ENCODE measurements at places on chromosomes 12 and 14.

DNA sequence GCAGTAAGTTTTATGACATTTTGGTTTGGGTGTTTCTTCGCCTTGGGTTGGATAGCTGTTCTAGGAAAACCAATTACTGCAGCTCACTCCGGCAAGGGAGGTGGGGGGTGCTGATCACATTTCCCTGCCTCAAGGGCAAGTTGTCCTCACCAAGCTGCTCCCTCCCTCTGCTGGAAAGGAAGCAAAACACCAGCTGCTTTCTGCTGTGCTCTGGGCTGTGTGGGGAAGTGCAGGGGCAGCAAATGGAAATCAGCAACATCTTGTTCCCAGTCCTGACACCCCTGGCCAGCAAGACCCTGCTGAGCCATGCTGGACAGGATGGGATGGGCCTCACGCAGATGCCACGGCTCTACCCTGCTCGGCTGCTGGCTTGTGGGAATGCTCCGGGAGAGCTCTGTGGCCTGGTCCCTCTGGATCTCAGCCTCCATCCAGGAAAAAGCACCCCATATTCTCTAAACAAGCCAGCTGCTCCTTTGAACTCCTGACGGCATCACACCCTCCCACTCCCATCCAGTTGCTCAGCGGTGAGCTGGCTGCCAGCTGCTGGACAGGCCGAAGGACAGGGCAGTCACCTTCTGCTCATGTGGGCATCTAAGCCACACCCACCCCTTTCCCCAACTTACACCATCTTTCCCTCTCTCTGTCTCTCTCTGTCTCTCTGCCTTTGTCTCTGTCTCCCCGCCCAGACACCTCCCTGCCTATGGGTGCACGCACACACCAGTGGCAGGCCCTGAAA, 52.4 kb upstream of the EIF5 start:
- peak; percentile 84 for DNase-seq

- DNase-seq: no peak
Measured at GRCh38 chr14:103127861-103128598, 4.8 kb downstream of the TNFAIP2 start.

DNA sequence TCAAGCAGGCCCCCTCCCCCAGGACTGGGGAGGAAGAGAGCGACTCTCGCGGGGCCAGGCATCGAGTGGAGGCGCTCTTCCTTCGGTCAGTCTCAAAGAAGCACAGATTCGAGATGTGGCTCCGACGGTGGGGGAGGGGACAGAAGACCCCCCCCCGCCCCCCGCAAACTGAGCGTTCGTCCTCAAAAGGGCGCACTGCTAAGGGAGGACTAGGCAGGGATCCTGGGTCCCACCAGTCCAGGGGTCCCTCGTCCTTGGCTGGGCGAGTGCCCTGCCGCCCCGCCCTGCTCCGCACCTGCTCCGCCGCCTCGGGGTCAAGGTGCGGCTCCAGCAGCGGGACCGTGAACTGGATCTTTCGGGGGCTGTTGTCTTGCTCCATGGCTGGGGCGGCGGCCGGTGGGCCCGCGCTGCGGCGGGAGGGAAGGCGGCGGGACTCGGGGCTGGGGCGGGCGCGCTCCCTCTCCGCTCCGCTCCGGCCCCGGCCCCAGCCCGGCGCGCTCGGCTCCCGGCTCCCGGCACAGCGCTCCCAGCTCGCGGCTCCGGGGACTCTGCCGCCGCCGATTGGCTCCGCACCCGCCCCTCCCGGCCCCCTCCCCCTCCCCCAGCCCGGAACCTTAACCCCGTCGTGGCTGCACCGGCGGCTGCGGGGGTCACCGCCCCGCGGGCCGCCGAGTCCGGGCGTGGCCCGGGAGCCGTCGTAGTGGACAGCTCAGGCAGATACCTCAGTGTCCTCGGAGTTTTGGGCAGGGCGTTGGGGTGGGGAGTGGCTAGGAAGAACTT, at the start of gene PPP1R1A:
TSS of gene PPP1R1A (minus strand) at position 550 of the 780 bp plus-strand sequence. CDS start at position 379, 171 bp downstream.
- DNase-seq: no peak

DNA sequence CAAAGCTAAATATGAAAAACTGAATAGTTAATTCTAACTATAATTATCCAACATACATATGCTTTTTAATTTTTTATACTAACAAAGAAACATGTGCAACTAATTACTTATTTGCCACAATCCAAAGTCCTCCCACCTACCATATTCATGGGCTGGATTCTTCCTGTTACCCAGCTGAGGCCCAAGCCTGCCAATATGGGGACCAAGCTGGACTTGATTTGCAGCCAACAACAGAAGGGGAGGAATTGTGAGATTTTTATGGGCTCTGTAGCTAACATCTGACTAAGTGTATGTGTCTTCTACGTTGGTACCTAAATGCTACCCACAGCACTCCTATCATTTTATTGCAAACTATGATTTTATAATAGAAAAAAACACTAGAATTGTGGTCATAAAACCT, 13.1 kb upstream of the ANKS1B start:
- no peak for DNase-seq

DNA sequence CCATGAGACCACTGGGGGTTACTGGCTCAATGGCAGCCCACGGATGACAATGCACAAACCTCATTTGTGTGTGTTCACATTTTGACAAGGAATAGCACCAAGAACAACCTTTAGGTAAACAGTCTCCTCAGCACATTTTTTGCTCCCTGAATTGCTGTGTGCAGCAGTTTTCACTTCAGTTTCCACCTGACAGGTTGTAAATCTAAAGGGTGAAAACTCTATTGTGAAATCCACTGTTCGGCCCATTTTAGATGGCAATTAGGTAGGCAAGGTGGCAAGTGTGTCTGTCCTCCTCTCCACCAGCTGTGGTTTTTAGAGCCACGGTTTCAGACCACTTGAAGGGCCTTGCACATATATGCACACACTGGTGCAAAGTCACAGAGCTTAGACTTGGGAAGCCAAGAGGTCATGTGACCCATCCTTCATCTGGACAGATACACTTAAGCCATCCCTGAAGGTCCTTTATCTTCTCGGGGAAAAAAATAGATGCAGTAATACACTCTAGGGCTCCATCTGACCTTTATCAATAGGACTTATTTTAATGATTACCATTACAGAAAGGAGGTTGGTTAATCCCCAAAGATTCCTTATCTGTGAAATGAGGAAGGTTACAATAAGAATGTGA, 23.2 kb downstream of the HAL start:
- no peak for DNase-seq

- no peak for DNase-seq
Measured at GRCh38 chr12:1761857-1762256, 58.5 kb upstream of the LRTM2 start.

- no peak for DNase-seq
Measured at GRCh38 chr12:49294086-49294803, 702 bp upstream of the PRPH start.

DNA sequence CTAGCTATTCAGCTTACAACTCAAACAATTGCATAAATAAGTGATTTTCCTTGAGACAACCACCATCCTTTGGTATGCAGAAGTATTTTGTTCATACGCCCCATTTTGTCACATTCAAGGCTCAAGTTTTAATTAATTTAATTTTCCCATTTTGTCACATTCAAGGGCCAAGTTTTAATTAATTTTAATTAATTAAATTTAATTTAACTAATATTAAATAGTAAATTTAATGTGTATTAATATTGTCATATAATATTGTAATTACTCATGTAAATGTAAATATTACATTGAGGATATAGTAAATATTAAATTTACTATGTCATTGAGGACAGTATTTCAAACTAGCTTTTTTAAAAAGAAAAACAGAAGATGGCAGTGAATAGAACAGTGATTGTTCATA, 216.8 kb upstream of the GARIN2 start:
- no peak for DNase-seq

DNA sequence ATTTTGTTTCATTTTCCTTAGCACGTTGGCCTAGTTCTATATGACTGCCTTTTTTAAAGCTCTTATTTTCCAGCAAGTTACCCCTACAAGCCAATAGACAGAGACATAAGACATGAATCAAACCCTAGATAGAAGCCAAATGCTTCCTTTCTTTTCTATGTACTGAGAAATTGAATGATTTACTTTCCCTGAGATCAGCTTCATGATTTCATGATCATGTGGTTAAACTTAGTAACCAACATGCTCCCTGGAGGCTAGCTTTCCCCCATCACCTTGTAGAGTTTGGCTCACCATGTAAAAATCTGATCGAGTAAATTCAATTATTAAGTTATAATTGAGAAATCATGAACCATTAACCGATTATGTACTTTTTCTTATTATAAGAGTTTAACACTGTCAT, 148.1 kb upstream of the LRIG3 start:
- no peak for DNase-seq

DNA sequence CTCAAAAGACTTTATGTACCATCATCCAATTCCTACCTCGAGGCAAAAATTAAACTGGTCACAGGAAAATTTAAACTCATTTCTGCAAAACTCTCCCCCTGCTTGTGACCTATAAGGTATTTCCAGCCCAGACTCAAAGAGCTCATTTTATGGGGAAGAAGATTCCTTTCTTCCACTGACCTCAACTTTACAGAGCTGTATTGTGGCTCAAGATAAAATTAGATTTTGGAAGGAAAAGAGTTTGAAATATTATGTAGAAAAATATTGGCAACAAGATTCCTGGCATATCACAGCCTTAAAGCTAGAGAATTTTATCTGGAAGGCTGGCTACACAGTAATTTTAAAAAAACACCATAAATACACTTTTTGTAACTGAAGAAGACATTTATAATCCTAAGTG, 91.7 kb downstream of the STXBP6 start:
- no peak for DNase-seq

DNA sequence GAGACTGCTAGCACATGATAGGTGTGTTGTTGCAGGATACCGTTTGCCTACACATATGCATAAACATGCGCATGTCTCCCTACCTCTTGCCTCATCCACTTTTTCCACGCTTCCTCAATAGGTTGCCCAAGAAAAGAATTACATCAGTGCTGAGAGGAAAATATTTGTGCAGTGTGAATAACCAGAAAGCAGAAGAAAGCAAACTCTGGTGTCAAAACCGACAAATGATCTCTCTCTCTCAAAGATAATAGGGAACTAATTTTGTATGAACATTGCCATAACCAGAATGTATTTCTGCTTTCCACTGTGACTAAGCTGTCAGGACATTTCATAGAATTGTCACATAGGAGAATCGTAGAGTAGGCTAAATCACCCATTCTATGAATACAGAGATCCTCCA, 1.3 kb downstream of the CLEC7A start:
- no peak for DNase-seq

DNA sequence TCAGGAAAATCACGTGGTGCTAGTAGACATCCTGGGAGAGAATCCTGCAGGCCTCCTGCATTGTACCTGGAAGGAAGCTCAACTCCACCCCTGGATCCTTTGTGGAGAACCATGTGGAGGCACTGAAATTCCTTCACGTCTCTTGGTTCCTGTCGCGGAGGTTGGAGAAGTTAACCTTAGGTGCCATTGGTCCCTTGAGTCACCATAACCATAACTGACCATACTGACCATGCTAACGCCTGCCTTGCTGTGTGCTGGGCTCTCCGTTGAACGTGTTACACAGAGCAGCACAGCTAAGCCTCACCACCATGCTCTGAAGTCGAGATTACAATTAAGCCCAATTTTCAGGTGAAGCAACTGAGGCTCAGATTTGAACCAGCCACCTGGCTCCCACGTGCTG, 18.6 kb downstream of the C14orf132 start:
- no peak for DNase-seq

DNA sequence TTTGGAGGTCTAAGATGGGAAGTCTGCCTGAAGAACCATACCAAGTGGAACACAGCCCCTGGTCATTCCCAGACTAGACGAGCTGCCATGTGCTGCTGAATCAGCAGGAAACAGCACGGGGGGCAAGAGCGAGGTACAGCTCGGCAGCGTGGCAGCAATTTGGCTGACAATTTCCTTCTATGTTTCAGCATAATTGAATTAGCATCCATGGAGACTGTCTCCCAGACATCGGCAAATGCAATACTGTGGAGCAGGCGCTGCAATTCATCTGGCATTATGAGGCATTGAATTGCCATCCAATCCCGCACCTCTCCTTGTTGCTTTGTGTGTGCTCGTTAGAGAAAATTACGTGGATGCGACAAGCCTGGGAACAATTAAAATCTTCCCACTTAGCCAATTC, 46.0 kb upstream of the CCDC60 start:
- DNase-seq: no peak

- DNase-seq: no peak
Measured at GRCh38 chr12:15672671-15673270, 116.4 kb downstream of the EPS8 start.

DNA sequence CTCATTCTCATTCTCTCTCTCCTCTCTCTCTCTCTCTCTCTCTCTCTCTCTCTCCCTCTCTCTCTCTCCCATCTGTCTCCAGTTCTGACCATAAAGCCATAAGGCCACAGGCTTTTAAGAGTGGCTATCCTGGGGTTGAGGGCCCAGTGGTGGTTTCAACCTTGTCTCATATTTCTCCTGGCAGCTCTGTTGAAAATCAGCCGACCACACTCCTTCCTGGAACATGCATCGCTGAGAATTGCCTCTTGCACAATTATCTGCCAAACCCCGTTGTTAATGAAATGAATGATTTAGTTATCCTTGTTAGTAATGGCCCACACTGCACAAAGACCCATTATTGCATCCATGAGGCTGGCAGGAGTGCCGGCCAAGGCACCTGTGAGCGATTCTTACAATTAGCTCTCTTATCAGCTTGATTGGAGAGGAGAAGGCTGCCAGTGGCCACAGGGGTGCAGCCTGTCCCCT, 30.4 kb upstream of the KCNA5 start:
- no peak for DNase-seq

GRCh38 chr14:97782871-97783414, 985.8 kb downstream of the VRK1 start:
- DNase-seq: no peak

DNA sequence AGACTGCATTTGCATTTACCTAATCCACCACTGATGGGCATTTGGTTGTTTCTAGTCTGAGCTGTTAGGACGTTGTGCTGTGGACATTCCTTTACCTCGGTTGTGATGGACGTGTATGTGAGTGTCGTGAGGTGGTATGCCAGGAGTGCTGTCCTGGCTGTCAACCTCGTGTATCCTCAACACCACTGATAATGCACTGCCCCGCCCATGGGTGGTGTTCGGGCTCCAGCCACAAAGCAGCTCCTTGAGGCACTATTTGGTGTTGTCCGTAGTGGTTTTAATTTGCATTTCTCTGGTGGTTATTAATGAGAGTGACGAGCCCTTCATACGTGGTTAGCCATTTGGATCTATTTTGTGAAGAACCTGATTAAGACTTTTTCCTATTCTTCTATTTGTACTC, 87.6 kb downstream of the PPP2R5C start:
- DNase-seq: no peak

GRCh38 chr12:11891346-11891745, 179.4 kb upstream of the BCL2L14 start:
- no peak for DNase-seq

DNA sequence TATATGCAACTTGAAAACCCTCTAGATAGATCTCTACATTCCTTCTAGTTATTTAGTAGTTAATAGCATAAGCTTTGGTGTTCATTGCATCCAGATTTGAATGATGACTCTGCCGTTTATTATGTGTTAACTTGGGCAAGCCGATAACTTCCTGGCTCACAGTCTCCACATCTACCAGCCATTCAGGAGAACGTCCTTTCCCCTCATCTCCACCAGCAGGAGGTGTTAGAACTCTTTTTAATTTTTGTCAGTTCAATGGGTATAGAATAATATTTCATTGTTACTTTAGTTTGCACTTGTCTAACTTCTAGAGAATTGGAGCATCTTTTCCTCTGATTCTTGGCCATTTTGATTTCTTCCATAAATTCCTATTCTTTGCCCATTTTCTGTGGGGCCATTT, 30.0 kb upstream of the WSCD2 start:
- DNase-seq: no peak
